ENCODE measurements at places on chromosomes 7 and 10. TPM values are rescaled to one million over a fixed set of nuclear protein-coding genes. Genes with fewer than 3 reads are reported as not detected.
A peak's percentile ranks its signal among the peaks of the same experiment; 100 is the strongest.

DPP6 gene
- total RNA-seq = 0.58 TPM

DNA sequence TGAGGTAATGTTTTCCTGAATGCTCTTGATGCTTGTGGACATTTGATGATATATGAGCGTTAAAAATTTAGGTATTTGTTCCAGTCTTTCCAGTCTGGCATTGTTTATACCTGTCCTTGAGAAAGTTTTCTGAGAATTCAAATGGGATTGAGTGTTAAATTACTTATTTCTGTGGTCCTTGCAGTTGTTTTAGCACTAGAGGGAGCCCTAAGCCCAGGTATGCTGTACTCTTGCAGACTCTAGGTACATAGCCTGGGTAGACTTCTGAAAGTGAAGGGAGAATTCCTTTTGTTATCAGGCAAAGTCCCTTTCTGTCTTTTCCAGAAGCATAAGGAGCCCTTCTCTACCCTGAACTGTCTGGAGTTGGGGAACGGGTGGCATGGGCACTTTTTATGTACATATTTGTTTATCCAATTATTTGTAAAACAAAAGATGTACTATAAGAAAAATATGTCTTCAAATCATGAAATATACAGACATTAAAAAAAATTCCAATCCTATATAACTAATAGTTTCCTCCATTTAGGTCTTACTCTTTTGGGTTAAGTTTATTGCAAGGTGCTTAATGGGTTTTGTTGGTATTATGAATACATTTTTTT is 262.1 kb downstream of the ATRNL1 start:
- DNase-seq = no peak

GRCh38 chr10:130350996-130351395 is 214.8 kb downstream of the GLRX3 start:
- DNase-seq = peak; percentile 39

GRCh38 chr7:89160107-89160506 is 364.6 kb upstream of the TEX47 start:
- no peak for DNase-seq

Data from mesenteric fat pad (tissue), 1 donor.